Regular cardiac myocyte (primary cell): ENCODE measurements at places on chromosomes 1 and 21. TPM values are rescaled to one million over a fixed set of nuclear protein-coding genes. Genes with fewer than 3 reads are reported as not detected.

OR10J1 gene
- not detected in 2 replicates for total RNA-seq

MAP10 gene
- 0.96 and 1.1 TPM in 2 replicates for total RNA-seq

LCE3D gene
- not detected in 2 replicates for total RNA-seq

KRTAP21-2 gene
- not detected in 2 replicates for total RNA-seq

SOX13 gene
- total RNA-seq: 3.7 and 6.3 TPM in 2 replicates

HTR6 gene
- not detected in 2 replicates for total RNA-seq

KANK4 gene
- total RNA-seq: not detected in 2 replicates
